ENCODE measurements at places on chromosomes 4 and X.

DNA sequence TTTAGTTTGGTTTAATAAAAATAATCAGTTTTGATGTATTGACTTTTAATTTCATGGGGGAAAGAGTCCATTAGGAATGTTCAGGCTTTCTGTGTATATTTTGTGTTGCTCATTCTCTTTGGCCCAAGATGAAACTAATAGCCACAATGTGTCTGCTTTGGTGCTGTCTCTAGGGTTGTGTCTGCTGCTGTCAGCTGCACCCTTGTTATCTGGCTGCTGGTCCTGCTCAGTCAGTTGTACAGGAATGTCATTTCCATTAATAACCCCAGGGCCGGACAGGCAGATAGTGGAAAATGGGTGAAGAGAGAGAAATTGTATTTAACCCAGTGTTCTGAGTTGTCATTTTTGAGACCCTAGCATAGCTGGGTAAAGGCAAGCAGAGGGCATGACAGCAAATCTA is 115.1 kb downstream of the PHEX start:
- H3K36me3 ChIP-seq = no peaks in the 10 kb centered on the region
- H3K27me3 ChIP-seq = no peaks in the 10 kb centered on the region
- DNase-seq = no peak
- no peaks in the 10 kb centered on the region for H3K4me1 ChIP-seq
- H3K27ac ChIP-seq = no peak overlapping the region

GRCh38 chrX:47232803-47233332 is at the start of gene USP11:
Gene USP11 (plus strand): TSS chrX:47233009. CDS start chrX:47233044, 35 bp downstream.
- no peaks in the 10 kb centered on the region for H3K36me3 ChIP-seq
- H3K4me3 ChIP-seq = peak within 1 kb of the TSS; percentile 71
- peak within 1 kb of the TSS; percentile 96 for H3K27ac ChIP-seq
- peak; percentile 43 for DNase-seq
- H3K27me3 ChIP-seq = peaks cover 43% of the 10 kb centered on the region

DNA sequence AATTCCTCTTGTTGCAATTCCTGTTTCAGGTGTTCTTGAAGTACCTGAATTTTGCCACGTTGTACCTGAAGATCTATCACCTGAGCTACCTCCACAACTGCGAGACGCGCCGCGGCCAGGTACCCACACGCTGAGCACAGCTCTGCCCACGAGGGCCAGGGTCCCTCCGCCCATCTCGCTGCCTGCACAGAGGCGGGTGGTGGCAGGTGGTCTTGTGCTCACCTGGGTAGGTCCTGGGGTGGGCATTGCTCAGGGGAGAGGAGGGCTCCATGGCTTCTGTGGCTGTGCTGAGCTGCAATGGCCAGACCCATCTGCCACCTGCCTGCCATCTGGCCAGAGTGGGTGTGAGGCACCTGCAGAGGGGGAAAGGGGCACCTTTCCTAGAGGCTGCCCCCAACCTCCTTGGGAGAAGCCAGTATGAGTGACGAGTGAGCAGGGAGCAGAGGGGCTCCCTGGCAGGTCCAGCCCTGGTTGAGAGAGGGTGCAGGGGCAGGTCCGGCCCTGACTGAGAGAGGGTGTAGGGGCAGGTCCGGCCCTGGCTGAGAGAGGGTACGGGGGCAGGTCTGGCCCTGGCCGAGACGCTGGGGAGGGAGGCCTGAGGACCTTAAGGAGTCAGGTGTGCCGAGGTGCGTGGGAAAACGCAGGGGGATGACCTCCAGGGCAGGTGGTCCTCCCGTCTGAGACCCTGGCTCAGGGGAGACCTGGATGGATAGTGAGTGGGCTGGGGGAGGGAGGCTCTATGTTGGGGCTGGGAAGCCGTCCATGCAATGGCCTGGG is 10.7 kb downstream of the PDE6B start:
- H3K4me1 ChIP-seq = no peaks in the 10 kb centered on the region
- H3K36me3 ChIP-seq = no peaks in the 10 kb centered on the region
- H3K4me3 ChIP-seq = no peak overlapping the region
- H3K27ac ChIP-seq = no peak overlapping the region

GRCh38 chr4:183185018-183185417 is 86.0 kb downstream of the WWC2 start:
- no peaks in the 10 kb centered on the region for H3K4me1 ChIP-seq
- no peak overlapping the region for H3K4me3 ChIP-seq
- H3K27me3 ChIP-seq = no peaks in the 10 kb centered on the region
- H3K36me3 ChIP-seq = no peaks in the 10 kb centered on the region

GRCh38 chr4:6965329-6965728 is 55.7 kb downstream of the TBC1D14 start:
- H3K27me3 ChIP-seq = no peaks in the 10 kb centered on the region
- DNase-seq = no peak
- H3K4me1 ChIP-seq = no peaks in the 10 kb centered on the region
- no peaks in the 10 kb centered on the region for H3K36me3 ChIP-seq

- H3K4me3 ChIP-seq = no peak overlapping the region
- no peak overlapping the region for H3K27ac ChIP-seq
- no peak for DNase-seq
- H3K36me3 ChIP-seq = no peaks in the 10 kb centered on the region
- H3K27me3 ChIP-seq = no peaks in the 10 kb centered on the region
- no peaks in the 10 kb centered on the region for H3K4me1 ChIP-seq
Measured at GRCh38 chrX:2299871-2300270, 200.9 kb downstream of the DHRSX start.

Data from breast epithelium (tissue), 4 donors.